ENCODE measurements at places on chromosomes 11 and 22. TPM values are rescaled to one million over a fixed set of nuclear protein-coding genes. Genes with fewer than 3 reads are reported as not detected.

GRCh38 chr11:123227763-123228495, 32.9 kb upstream of the CLMP start:
- no peaks in the 10 kb centered on the region for H3K36me3 ChIP-seq
- H3K27ac ChIP-seq = no peak overlapping the region
- DNase-seq = no peak
- peaks cover 5% of the 10 kb centered on the region for H3K27me3 ChIP-seq
- no peak overlapping the region for H3K4me3 ChIP-seq

DNA sequence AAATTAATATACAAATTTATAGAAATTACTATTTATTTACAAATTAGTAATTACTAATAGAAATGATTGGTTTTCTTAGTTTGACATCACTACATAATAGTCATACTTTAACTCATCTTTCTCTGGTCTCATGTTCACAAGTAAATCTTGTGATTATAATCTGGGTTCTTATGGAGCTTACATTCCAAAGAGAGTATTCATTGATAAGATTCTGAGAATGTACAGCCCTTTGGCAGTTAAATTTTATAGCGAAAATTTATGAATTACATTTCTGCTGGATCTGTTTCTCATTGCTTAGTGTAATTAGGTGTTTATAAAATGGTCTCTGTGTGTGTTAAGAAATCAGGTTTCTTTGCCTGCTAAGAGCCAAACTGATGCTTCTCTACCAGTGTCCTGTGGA, 175.2 kb downstream of the TMEM135 start:
- H3K27me3 ChIP-seq = no peaks in the 10 kb centered on the region
- no peaks in the 10 kb centered on the region for H3K4me1 ChIP-seq
- no peak overlapping the region for H3K4me3 ChIP-seq
- peaks cover 3% of the 10 kb centered on the region for H3K36me3 ChIP-seq
- no peak for DNase-seq

DNA sequence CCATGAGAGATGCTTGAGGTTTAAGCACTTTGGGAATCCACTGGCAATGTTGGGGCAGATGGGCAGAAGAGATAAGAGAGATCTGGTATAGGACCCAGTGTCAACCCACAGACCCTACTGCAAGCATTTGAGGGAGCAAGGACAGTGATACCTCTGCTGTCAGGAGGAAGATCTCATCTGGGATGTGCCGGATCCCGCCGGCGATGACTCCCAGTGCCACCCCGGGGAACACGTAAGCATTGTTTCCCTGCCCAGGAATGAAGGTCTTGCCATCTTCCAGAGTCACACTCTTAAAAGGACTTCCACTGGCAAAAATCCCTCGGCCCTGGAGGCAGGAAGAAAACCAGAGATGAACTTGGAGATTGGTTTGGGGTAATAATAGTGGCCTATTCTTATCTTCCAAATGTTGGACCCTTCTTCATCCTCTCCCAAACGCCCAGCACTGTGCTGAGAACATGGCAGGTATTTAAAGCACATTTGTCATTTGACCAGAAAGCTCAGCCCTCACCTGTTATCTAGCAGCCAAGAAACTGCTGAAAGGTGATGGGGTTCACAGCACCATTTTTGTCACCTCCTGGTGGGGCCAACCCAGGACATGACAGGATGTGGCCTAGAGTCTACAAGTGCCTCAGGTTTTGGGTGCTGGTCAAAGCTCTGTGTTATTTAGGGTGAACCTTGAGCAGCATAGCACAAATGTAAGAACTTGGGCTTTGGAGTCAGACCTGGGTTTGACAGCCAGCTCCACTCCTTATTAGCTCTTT, 71.7 kb downstream of the CCDC81 start:
- DNase-seq = no peak
- H3K4me1 ChIP-seq = no peaks in the 10 kb centered on the region
- H3K4me3 ChIP-seq = no peak overlapping the region
- no peaks in the 10 kb centered on the region for H3K27me3 ChIP-seq
- no peaks in the 10 kb centered on the region for H3K36me3 ChIP-seq
- no peak overlapping the region for H3K27ac ChIP-seq

GRCh38 chr11:77547863-77548551, 41.7 kb upstream of the AQP11 start:
- H3K27ac ChIP-seq = peak overlapping the region; percentile 1
- H3K36me3 ChIP-seq = no peaks in the 10 kb centered on the region
- no peaks in the 10 kb centered on the region for H3K27me3 ChIP-seq
- H3K4me1 ChIP-seq = peaks cover 7% of the 10 kb centered on the region
- DNase-seq = no peak
- no peak overlapping the region for H3K4me3 ChIP-seq

GRCh38 chr22:23503142-23503541, 76.9 kb downstream of the IGLL1 start:
- H3K27ac ChIP-seq = no peak overlapping the region
- DNase-seq = no peak
- H3K4me1 ChIP-seq = peaks cover 31% of the 10 kb centered on the region
- no peak overlapping the region for H3K4me3 ChIP-seq
- H3K27me3 ChIP-seq = peaks cover 5% of the 10 kb centered on the region
- H3K36me3 ChIP-seq = no peaks in the 10 kb centered on the region

GRCh38 chr22:22342697-22343580, 98.4 kb downstream of the VPREB1 start:
- no peak for DNase-seq
- peaks cover 59% of the 10 kb centered on the region for H3K27me3 ChIP-seq
- no peaks in the 10 kb centered on the region for H3K36me3 ChIP-seq
- no peak overlapping the region for H3K4me3 ChIP-seq

The GAB2 gene
- total RNA-seq = 23.3 TPM

- H3K27ac ChIP-seq = no peak overlapping the region
- H3K4me1 ChIP-seq = no peaks in the 10 kb centered on the region
- H3K27me3 ChIP-seq = no peaks in the 10 kb centered on the region
- no peak for DNase-seq
- peaks cover 27% of the 10 kb centered on the region for H3K36me3 ChIP-seq
Measured at GRCh38 chr22:20562607-20563465, 55.4 kb downstream of the MED15 start.

DNA sequence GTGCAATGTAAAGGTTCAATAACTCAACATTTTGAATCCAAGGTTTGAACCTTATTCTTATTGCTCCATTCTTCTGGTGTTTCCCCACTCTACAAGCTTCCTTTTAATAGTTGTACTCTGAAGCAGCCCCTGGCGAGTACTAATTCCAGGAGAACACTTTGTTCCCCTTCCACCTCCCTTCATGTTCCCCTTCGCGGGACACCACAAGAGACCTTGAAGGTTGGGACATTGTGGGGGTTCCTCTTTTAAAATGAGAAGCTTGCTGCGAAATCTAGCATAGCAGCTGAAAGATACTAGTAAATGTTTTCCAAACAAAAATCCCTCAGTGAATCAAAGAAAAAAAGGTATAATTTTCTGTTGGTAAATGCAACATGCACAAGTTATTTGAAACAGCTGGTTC, 626.3 kb upstream of the LRRC4C start:
- H3K27me3 ChIP-seq = no peaks in the 10 kb centered on the region
- DNase-seq = no peak
- H3K27ac ChIP-seq = no peak overlapping the region
- H3K4me3 ChIP-seq = no peak overlapping the region
- H3K36me3 ChIP-seq = no peaks in the 10 kb centered on the region

GRCh38 chr22:24366701-24367100, 60.7 kb upstream of the ADORA2A start:
- H3K27me3 ChIP-seq = no peaks in the 10 kb centered on the region
- no peak overlapping the region for H3K27ac ChIP-seq
- DNase-seq = no peak
- no peak overlapping the region for H3K4me3 ChIP-seq
- H3K36me3 ChIP-seq = peaks cover 62% of the 10 kb centered on the region
- H3K4me1 ChIP-seq = no peaks in the 10 kb centered on the region

DNA sequence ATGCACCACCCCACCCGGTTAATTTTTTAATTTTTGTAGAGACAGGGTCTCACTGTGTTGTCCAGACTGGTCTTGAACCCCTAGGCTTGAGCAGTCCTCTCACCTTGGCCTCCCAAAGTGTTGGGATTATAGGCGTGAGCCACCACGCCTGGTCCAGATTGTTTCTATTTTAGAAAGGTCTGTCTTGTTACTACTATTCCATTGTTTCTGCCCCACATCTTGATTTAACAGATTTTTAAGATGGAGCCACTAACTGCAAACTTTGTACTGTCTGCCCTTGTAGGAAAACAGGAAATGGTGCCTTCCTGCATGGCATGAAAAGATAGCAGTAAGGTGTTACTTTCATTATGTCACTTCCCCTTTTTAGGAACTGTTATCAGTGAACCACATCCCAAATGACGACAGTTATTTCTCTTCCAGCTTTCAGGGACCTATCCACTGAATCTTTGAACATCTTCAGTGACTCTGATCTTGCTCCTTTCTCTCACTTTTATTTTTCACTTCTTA, 23.2 kb downstream of the TAF1D start:
- H3K27ac ChIP-seq = no peak overlapping the region
- H3K36me3 ChIP-seq = peaks cover 36% of the 10 kb centered on the region
- no peak overlapping the region for H3K4me3 ChIP-seq
- no peaks in the 10 kb centered on the region for H3K27me3 ChIP-seq
- DNase-seq = no peak
- H3K4me1 ChIP-seq = no peaks in the 10 kb centered on the region

The SERPING1 gene
- 58.5 TPM for total RNA-seq

DNA sequence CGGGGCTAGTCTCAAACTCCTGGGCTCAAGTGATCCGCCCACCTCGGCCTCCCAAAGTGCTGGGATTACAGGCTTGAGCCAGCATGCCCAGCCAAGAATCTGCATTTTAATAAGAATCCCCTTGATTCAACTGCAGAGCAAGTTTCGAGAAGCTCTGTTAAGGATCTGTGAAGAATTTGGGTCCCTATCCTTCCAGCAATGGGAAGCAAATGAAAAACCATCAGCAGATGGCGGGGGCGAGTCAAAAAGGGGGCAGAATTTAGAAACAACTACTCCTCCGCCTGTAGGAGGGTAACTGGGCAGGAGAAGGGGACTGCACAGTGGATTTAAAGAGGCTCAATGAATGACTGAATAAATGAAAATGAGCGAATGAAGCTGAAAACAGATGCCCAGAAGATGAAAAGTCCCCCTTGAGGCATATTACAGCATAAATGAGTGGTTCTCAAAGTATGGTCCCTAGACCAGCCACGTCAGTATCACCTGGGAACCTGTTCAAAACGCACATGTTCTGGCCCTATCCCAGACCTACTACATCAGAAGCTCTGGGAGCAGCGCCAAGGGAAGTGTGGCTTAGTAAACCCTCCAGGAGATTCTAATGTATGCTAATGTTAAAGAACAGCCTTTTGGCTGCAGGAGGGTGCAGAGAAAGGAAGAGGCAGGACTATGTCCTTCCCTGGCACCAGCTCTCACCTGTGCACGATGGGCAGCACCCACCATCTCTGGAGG, 15.0 kb downstream of the VWCE start:
- no peak overlapping the region for H3K27ac ChIP-seq
- peaks cover 8% of the 10 kb centered on the region for H3K4me1 ChIP-seq
- H3K36me3 ChIP-seq = peaks cover 13% of the 10 kb centered on the region
- H3K4me3 ChIP-seq = no peak overlapping the region

DNA sequence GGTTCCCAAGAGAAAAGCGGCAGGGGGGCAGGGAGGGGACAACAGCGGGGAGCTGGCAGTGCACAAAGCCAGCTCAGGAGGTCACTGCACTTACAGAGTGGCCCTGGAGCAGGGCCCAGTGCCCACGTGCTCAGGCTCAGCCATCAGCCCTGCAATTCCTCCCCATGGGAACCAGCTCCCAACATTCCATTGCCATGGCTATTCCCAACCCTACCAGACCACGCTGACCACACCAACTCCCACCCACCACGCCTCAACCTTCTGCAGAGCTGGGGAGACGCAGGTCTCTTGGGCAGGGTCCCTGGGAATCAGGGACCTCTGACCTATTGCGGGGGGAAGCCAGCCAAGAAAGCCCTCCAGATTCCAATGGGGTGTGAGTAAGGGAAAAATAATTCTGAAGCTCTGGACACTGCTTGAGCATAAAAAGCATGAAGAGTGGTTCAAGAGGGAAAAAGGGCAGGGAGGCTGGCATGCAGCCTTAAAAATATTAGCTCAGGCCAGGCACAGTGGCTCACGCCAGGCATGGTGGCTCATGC, 38.3 kb upstream of the TFIP11 start:
- H3K36me3 ChIP-seq = no peaks in the 10 kb centered on the region
- DNase-seq = no peak
- H3K27ac ChIP-seq = no peak overlapping the region
- no peak overlapping the region for H3K4me3 ChIP-seq

DNA sequence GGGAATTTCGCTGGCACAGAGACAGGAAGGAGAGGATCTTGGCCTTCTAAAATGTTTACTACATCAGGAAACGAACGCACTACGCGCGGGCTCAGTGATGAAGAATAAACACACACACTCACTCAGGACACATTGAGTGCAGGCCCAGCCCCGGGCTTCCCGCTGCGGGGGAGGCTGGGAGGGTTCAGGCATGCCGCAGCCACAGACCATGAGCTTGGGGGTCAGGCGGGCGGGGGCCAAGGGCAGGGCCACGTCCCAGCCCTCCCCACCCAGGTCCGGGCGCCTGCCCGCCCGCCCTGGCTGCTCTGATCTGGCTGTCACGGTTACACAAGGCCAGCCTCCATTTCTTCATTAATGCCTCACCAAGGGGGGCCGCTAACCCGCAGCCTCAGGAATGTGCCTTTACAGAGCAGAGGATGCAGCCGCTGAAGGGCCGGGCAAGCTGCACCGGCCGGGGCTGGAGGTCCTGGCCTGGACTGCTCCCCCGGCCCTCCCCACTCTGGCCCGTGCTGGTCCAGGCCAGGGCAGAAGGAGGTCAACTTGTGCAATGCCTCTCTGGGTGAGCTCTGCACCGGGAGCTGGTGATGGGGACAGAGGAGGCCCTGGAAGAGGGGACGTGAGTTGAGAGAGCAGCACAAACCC, 41.7 kb downstream of the IGF2 start:
- no peak for DNase-seq
- no peak overlapping the region for H3K4me3 ChIP-seq
- H3K27ac ChIP-seq = peak overlapping the region; percentile 40
- H3K36me3 ChIP-seq = no peaks in the 10 kb centered on the region
- no peaks in the 10 kb centered on the region for H3K27me3 ChIP-seq

- DNase-seq = no peak
- no peak overlapping the region for H3K4me3 ChIP-seq
- H3K27me3 ChIP-seq = peaks cover 11% of the 10 kb centered on the region
- no peaks in the 10 kb centered on the region for H3K36me3 ChIP-seq
- no peak overlapping the region for H3K27ac ChIP-seq
- H3K4me1 ChIP-seq = no peaks in the 10 kb centered on the region
Measured at GRCh38 chr11:73629907-73630306, 16.5 kb upstream of the PLEKHB1 start.

DNA sequence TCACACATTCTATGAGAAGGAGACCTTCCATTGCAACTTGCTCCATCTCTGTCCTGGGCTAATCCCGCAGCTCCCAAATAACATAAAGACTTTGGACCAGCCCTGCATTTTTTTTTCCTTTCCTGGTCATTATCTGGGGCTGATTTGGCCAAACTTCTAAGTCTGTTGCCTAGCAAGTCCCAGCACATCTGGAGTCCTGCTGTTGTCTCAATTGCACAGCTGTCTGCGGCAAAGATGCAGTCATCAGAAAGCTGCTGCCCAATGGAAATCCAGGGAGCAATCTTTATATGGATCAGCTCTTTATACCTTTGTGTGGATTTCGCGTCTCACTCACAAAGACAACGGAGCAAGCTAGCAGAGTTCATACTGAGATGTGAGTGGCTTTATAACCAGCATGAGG, 105.9 kb downstream of the NXPE2 start:
- no peaks in the 10 kb centered on the region for H3K36me3 ChIP-seq
- no peak overlapping the region for H3K27ac ChIP-seq
- H3K27me3 ChIP-seq = peaks cover 45% of the 10 kb centered on the region
- H3K4me3 ChIP-seq = no peak overlapping the region

The BEST1 gene
- 0.31 TPM for total RNA-seq

The BUD13 gene
- total RNA-seq = 23.8 TPM
